Chondrocyte (in vitro differentiated cells): ENCODE measurements at places on chromosomes 4 and X. TPM values are rescaled to one million over a fixed set of nuclear protein-coding genes. Genes with fewer than 3 reads are reported as not detected.

DNA sequence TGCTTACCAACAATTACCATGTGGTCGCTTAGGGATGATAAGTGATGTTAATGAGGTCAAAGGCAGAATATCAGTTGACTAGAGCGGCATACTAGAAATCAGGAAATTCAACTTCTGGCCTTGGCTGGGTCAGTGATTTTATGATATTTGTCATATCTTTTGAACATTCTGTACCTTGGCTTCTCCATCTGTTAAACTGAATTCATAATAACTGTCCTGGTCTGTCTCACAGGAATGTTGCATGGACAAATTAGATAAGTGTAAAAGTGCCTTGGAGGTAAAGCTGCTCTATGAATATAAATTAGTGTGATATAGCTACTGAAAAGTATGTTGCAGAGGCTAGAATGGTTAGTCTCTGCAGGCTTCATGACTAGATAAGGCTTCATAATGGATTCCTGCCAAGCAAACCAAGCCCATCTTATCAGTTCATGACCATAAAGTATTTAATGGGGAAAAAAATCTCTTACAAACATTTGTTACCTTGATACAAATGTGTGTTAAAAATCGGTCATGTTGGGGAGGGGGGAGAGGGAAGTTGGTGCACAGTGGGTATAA is 104.6 kb upstream of the BMPR1B start:
- DNase-seq = no peak

PCSK1N gene
- 58.7 to 74.2 TPM (median 69.2 TPM) in 3 replicates for total RNA-seq

DNA sequence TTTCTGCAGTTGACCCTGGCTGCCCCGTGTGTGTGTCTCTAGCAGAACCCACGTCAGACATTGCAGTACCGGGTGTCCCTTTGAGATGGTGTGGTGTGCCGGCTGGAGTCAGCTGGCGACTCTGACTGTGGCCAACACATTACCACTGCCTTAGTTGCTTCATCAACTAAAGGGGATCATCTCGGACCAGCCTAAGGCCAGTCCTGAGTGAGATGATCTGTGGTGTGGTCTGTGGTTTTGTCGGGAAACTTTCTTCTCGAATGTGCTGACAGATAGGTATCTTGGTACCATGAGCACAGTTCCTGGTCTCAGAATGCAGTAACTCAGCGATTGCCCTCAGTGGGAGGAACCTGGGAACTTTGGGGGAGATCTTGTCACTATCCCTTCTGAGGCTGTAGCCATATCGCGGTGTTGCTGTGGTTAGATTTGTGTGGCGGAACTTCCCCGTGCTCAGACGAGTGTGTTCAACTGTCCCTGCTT is 15.8 kb downstream of the TBC1D14 start:
- DNase-seq = no peak

GRCh38 chr4:184684491-184685189 is 35.1 kb downstream of the PRIMPOL start:
- no peak for DNase-seq
